ENCODE measurements at places on chromosomes 16 and 17.

DNA sequence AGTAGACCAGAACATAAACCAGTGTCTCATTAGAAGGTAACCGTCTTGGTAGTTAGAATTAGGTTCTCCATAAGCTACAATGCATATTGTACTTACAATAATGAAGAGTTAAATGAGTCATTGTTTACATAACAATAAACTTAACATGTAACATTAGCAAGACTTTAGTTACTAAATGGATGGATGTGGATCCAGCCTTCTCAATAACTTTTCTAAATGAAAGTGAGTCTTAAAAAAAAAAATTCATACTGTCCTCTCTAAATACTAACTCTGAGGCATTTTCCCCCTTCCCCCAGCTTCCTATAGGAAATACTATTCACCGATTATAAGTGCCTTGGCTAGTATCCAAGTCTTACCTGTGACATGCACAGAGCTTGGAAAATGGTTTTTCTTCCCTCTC is 155.3 kb downstream of the CYB561 start:
- DNase-seq, result no peak

GRCh38 chr16:66701026-66701425 is 4.5 kb upstream of the CMTM4 start:
- no peak for DNase-seq

DNA sequence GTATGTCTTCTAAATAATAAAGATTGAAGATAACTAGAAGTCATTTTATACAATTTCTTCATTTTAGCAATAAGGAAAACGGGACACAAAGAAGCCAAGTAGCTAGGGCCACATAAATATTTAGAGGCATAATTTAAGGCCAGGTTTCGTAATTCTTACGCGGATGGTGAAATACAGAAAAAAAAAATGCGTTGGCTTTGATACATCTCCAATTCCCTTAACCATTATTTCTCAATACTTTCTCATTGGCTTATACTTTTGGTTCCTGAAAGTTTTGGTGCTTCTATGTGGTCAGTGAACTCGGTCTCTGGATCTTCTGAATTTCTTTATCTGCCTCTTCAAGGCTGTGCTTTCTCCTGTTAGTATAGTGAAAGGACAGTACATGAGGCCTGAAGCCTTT is 888.1 kb downstream of the KCNJ2 start:
- no peak for DNase-seq

- DNase-seq, result no peak
Measured at GRCh38 chr17:78852709-78853121, 12.1 kb upstream of the USP36 start.

GRCh38 chr17:5068236-5068635 is 10.0 kb upstream of the ZFP3 start:
- DNase-seq, result no peak

- no peak for DNase-seq
Measured at GRCh38 chr17:46851029-46851741, at the start of gene WNT9B. Gene WNT9B, plus strand, starts transcription at chr17:46851583. Its CDS starts 56 bp downstream, at chr17:46851639.

- no peak for DNase-seq
Measured at GRCh38 chr16:3968551-3968950, 88.0 kb upstream of the CREBBP start.

GRCh38 chr17:2690165-2691068 is 21.1 kb downstream of the CLUH start:
- DNase-seq, result no peak

GRCh38 chr16:64397042-64397441 is 724.8 kb downstream of the CDH11 start:
- DNase-seq, result no peak

DNA sequence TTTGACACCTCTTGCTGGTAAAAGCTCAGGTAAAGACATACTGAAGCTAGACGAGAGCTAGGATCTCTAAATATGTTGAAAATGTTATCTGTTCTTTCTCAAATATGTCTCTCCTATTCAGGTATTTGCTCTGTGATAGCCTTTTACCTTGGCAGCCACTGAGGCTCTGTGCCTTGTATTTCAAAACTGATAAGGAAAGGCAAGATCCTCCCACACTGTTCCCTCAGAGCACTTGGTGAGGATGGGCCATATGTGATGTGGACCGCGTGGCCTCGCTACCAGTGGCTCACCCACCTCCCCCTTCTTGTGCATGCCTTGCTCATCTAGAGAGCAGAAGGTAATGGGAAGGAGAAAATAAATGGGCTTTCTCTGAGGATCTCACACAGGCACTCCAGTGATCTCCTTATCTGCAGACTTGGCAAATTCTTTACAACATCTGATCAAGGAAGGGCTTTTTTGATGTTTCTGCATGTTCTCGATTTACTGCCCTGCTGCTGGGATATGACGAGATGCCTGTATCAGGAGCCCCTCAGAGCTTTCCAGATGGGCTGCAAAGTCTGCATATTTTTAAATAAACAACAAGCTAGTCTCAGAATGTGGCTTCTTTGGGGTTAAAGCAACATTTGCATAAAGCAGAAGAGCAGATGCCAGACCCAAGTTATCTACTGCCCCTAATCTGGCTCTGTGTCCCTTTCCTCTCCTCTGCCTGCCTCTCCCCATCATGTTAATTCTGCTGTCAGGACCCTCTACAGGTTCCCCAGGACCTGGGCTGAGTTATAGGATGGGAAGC is 16.9 kb downstream of the HOXB1 start:
- no peak for DNase-seq

- DNase-seq, result no peak
Measured at GRCh38 chr17:72456075-72456474, 335.3 kb downstream of the SOX9 start.

DNA sequence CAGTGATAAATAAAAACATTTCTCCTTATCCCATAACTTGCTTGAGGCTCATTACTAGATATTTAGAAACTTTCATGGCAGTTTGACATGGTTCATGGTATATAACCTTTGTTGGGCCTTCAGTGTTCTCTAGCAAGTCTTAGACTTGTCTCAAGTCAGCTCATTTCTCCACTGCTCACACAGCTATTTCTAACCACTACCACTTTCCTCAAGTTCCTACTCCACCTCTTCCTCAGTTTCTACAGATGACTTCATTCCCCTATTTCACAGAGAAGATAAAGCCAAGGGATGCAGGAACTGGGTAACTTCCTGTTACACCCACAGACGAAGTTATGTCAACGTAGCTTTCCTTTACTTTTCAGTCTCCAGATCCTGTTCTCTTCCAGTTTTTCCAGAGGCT is 23.2 kb downstream of the NLK start:
- no peak for DNase-seq

DNA sequence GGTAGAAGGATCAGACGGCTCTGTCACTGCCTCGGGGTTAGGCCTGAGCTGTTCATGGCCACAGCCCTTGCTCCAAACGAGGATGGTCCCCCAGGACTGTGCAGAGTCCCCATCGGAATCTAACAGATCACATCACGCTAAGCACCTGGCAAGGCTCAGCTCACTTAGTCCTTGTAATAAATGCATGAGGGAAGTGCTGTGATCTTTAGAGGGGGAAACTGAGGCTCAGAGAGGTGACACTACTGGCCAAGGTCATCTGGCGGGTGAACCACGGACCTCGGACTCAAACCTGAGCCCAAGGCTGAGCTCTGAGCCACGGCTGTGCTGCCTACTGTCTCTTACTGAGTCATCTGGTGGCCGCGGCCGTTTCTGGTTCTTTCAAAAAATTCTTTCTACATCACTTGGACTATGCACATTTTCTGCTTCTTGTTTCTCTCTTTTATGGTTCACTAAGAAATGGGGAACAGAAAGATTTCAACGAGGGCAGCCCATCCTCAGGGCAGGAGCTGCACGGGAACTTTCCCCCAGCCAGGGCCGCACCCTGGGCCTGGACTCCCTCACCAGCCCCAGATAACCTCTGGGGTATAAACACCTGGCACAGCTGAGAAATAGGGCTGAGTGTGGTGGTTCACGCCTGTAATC is 55.6 kb downstream of the COTL1 start:
- no peak for DNase-seq

DNA sequence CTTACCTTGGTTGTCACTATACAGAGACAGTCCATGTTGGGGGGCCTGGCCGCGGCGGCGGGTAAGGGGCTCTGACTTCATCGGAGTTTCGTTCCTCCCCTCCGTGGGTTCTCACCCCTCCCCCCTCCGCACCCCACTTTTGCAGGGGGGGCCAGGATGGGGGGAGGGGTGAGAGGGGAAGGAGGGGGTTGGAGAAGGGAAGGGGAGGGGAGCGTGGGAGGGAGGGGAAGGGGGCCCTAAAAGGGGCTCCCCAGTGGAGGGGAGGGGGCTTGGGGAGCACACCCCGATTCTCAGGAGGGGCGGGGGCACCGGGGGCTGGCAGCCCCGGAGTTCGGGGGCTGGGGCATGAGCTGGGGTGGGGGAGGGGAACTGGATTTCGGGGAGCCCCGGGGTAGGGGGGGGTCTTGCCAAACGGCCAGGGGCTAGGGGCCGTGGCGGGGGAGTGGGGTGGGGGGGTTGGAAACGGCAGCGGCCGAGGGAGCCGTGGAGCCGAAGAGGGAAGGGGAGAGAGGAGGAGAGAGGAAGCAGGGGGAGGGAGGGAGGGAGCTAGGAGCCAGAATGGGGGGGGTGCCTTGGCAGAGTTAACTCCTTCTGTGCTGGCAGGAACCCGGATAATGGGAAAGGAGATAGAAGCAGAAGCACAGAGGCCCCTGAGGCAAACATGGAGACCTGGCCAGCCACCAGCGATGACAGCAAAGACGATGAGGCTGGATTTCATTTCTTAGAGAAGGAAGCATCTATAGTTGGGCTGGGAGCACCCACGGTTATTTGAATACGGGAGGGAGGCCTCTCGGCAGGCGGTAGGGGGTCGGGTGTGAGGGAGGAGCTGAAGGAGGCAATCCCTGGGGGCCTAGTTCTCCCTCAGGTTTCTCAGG is 2.3 kb downstream of the DLG4 start:
- no peak for DNase-seq

GRCh38 chr17:31859487-31860008 is 504 bp upstream of the COPRS start:
- no peak for DNase-seq

Data from stimulated activated CD8-positive, alpha-beta memory T cell treated with anti-CD3 and anti-CD28 coated beads, Interleukin-15, amount 100 ng/mL, for 24 hours (primary cell).